ENCODE measurements at places on chromosomes 12 and 14. TPM values are rescaled to one million over a fixed set of nuclear protein-coding genes. Genes with fewer than 3 reads are reported as not detected.

DNA sequence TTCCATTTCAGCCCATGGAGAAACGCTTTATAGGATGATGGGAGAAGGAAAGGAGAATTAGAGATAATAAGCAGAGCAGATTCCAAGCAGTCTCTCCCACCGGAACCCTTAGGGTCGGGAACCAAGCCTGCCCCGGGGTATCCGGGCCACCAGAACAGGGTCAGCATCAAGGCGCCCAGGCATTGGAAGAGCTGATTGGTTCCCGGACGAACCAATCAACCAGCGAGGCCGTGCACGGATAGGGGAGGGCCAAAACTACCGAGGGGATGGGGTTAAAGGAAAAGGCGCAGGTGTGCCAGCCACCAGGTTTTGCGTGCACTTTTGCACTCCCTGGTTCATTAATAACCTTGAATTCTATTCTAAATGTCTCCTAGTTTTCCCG is 1.7 kb downstream of the PPM1H start:
- no peak for DNase-seq

DNA sequence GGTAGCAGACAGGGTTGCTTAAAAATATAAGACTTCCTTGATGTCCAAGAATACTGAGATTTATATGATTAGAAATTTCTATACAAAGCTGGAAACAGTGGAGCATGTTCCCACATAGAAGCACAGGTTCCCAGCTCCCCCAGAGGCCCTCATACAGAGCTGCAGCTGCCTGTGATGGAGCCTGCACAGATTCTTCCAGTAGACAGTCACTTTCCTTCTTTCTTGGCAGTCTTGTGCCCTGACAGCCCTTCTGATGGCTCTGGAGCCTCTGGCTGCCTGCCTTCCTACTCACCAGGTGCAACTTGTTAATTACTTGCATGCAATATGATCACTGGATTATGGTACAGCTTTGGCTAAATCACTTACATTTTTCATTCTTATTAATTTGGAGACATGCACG is 44.4 kb downstream of the BICD1 start:
- no peak for DNase-seq

Gene KRT6C
- total RNA-seq: not detected

DNA sequence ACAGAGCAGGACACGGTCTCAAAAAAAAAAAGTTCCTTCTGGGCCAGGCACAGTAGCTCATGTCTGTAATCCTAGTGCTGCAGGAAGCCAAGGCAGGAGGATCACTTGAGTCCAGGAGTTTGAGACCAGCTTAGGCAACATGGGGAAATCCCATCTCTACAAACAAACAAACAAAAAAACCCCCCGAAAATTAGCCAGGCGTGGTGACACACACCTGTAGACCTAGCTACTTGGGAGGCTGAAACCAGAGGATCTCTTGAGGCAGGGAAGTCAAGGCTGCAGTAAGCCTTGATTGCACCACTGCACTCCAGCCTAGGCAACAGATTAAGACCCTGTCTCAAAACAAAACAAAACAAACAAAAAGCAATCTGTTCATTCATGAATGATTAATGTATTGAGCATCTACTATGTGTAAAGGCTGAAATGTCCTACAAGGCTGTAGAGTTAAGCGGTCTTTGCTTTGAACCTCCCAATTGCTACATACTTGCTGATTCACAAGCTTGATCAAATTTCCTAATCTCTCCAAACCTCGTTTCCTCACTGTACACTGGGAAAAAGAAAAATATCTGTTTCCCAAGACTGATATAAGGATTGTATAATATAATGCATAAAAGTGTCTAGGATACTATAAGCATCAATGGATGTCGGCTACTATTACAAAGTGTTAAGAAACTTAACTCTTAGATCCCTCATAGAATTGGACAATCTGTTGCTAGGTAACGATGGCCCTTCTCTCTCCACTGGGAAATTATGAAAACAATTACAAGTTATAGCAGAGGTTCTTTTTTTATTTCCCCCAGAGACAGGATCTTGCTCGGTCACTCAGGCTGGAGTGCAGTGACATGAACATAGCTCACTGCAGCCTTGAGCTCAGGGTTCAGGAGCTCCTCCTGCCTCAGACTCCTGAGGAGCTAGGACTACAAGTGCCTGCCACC is 7.9 kb upstream of the RILPL2 start:
- DNase-seq: no peak

Gene C12orf54
- not detected for total RNA-seq

Data from mesenteric fat pad (tissue), 1 donor.